ENCODE measurements at places on chromosomes 7 and 10. TPM values are rescaled to one million over a fixed set of nuclear protein-coding genes. Genes with fewer than 3 reads are reported as not detected.

Gene SCIN
- total RNA-seq = 1.6 TPM

Gene SFMBT2
- 2.7 TPM for total RNA-seq

Gene RBP3
- not detected for total RNA-seq

Gene ABCB4
- not detected for total RNA-seq

Gene HOXA2
- not detected for total RNA-seq

Gene MPP7
- 37.4 TPM for total RNA-seq

- no peaks in the 10 kb centered on the region for H3K27me3 ChIP-seq
- H3K36me3 ChIP-seq = no peaks in the 10 kb centered on the region
- H3K4me3 ChIP-seq = no peak overlapping the region
- H3K27ac ChIP-seq = no peak overlapping the region
- DNase-seq = no peak
- H3K4me1 ChIP-seq = no peaks in the 10 kb centered on the region
Observed at GRCh38 chr7:113521468-113521867, 397.3 kb downstream of the PPP1R3A start.

GRCh38 chr7:50661345-50662040 is 96.3 kb upstream of the DDC start:
- no peaks in the 10 kb centered on the region for H3K27me3 ChIP-seq
- peaks cover 37% of the 10 kb centered on the region for H3K4me1 ChIP-seq
- DNase-seq = no peak
- no peak overlapping the region for H3K4me3 ChIP-seq
- peaks cover 32% of the 10 kb centered on the region for H3K36me3 ChIP-seq

- H3K4me3 ChIP-seq = no peak overlapping the region
- H3K36me3 ChIP-seq = no peaks in the 10 kb centered on the region
- peaks cover 36% of the 10 kb centered on the region for H3K27me3 ChIP-seq
- H3K27ac ChIP-seq = no peak overlapping the region
Observed at GRCh38 chr10:78224602-78225001, 190.9 kb downstream of the RPS24 start.

GRCh38 chr7:39624935-39625694 is 1.7 kb downstream of the RALA start:
- H3K36me3 ChIP-seq = peaks cover 7% of the 10 kb centered on the region
- peaks cover 46% of the 10 kb centered on the region for H3K4me1 ChIP-seq
- H3K27me3 ChIP-seq = no peaks in the 10 kb centered on the region
- DNase-seq = no peak
- H3K27ac ChIP-seq = peak overlapping the region; percentile 15
- H3K4me3 ChIP-seq = peak overlapping the region; percentile 96

DNA sequence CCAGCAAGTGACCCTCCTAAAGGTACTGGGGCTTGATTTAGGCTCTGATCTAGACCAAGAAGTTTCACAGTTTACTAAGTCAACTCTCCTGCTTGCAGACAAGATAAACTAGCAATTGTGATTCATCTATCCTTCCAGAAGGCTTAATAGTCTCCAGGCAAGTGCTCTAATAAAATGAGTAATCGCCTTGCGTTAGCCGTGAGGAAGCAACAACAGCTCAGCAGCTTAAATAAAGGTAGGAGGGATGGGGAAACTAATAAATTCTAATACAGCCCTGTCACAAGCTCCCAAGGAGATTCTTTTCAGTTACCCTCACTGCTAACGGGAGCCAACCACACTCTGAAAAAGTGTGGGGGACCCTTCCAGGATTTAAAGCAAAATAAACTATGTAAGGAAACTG is 48.4 kb downstream of the FRMD4A start:
- H3K4me3 ChIP-seq = no peak overlapping the region
- peaks cover 19% of the 10 kb centered on the region for H3K4me1 ChIP-seq
- DNase-seq = no peak
- peaks cover 9% of the 10 kb centered on the region for H3K36me3 ChIP-seq

DNA sequence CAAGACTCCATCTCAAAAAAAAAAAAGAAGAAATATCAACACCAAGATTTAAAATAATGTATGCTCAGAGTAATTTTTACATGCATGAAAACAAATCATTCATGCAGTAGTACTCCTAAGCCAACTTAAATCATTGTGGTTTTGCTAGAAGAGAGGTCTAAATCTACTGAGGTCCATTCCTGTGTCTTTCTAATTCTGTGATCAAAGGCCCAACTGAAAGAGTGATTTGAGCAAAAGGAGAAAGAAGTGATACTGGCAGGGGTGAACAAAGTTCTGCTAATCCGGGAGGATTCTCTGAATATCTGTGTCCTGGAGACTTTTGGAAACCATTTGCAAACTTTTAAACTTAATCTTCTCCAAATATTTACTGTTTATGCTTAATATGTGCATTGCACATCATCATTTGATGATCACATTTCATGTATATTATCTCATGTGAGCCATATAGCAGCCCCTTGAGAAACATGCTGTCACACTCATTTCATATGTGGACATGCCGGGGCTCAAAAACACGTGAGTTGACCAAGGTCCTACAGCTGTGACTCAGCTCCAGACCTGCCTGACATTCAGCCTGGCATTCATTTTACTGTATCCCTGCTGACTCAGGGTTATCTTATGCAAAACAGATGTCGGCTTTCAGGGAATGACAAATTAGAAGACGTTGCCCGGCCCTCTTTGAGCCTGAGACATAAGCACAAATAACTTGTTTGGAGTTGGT is 76.4 kb downstream of the FAM107B start:
- no peak overlapping the region for H3K4me3 ChIP-seq
- no peak for DNase-seq
- H3K36me3 ChIP-seq = no peaks in the 10 kb centered on the region
- H3K27me3 ChIP-seq = peaks cover 7% of the 10 kb centered on the region
